ENCODE measurements at places on chromosomes 6 and 20.
A peak's percentile ranks its signal among the peaks of the same experiment; 100 is the strongest.

DNA sequence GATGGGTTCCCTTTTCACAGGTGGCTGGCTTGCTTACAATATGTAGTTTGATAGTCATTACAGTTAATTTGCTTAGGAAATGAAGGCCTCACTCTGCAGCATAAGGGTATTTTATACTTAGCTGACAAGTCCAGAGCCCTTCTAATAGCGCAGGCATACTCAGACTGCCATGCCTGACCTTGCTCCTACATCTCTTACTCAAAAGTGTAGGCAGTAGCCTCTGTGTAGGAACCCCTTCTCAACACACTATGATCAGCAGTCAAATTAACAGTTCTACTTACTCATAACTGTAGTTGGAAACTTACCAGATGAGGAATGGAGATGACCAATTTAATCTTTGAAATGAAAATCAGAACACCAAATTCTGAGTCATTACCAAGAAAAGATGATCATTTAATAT lies 373.5 kb downstream of the TBC1D32 start:
- no peak for DNase-seq

DNA sequence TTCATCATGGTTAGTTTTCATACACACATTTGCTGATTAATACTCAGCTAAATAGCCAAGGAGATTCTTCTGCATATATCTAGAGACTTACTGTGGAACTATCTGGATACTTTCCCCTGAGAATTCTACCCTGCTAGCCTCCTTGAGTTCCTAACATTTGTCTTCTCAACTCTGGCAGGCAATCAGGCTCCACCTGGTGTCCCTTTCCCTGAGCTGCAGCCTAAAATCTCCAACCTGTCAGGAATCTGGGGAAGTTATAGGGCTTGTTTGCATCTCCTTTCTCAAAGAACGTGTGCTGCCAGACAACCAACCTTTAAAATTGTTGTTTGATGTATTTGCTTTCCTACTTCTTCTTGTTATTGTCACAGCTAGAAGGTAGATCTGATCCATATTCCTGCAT lies 73.4 kb downstream of the FUT9 start:
- no peak for DNase-seq

- DNase-seq = no peak
These were observed 2.9 kb downstream of the AIG1 start for GRCh38 chr6:143063631-143064030.

GRCh38 chr6:106114492-106114891 lies 28.4 kb downstream of the PRDM1 start:
- peak; percentile 62 for DNase-seq
